ENCODE measurements at places on chromosomes 16 and 17.
A peak's percentile ranks its signal among the peaks of the same experiment; 100 is the strongest.

GRCh38 chr17:37413875-37414519 is 7.3 kb downstream of the TADA2A start:
- DNase-seq, result no peak

- DNase-seq, result no peak
Observed at GRCh38 chr16:67775273-67775672, 31.1 kb downstream of the RANBP10 start.

GRCh38 chr17:38908676-38909181 is 16.7 kb upstream of the LASP1NB start:
- no peak for DNase-seq

- no peak for DNase-seq
Observed at GRCh38 chr17:2435181-2435741, 34.4 kb upstream of the MNT start.

DNA sequence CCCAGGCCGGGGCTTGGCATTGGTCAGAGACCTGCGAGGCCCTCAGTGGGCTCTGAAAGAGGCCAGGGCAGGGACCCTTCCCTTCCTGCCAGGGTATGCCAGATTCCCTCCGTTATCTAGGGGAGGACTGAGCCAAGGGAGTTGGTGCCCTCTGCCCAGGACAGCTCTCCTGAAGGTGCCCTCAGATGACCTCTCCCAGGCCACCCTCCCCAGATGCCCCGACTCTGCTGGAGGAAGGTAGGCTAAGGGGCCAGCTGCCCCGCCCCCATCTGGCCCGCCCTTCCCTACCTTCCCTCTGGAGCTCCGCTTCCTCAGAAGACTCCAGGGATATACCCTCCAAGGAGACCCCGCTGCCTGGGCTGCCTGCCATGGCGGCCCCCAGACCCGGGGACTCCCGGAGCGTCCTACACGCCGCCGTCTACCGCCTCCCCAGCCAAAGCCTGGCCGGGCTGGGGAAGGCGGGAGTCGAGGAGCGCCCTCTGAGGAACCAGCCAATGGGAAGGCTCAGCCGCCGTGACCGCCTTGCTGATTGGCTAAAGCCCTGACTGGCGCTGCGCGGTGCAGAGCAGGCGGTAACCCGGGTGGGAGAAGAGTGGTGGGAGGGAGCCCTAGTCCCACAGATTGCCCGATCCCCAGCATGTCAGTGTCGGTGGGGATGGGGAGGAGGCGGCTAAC is 7.0 kb downstream of the MPP2 start:
- peak; percentile 53 for DNase-seq

DNA sequence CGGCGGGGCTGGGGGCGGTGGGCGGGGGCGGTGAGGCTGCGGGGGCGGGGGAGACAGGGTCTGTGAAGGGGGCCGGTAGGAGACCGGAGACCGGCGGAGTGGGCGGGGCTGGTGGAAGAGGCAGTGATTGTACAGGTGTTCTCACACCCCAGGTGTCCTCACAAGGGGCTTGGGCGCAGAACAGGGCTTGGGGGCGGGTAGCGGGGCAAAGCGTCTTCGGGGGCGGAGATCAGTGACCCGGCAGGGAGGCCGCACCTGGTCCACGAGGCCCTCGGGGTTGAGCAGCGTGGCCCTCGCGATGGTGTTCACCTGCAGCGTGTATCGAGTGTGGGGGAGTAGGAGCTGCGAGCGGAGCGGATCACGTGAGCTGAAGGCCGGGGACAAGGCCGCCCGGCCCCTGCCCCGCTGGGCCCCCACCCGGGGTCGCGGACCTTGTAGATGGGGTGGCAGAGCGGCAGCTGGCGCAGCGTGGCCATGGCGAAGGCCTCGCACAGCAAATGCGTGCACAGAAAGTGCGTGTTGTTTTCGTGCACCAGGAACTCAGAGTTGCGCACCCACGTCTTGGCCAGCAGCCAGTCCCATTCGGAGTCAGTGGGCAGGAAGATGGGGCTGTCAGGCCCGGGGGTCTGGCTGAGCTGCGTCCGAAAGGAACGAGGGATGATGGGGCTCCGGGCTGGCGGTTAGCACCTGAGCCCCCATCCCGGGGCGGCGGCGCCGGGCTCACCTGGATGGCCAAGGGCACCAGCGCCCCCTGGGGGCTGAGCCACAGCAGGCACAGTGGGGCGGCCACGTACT is 8.5 kb downstream of the ALOXE3 start:
- peak; percentile 56 for DNase-seq

DNA sequence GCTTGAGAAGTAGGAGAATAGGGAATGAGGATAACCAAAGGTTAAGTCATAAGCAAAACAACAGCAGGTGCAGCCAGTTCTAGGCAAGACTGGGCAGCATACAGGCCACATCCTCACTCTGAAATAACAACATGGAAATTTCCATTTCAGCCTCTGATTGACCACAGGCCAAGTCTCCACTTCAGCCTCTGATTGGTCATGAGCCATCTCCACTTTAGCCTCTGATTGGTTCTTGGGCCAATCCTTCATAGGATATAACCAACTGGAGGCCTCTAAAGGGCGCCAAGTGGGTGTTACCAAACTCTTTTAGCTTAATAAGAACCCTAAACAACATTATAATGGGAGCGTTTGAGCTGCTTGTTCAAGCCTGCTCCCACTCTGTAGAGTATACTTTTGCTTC is 512.0 kb downstream of the NPIPA7 start:
- no peak for DNase-seq
